Effector memory CD8-positive, alpha-beta T cell (primary cell): ENCODE measurements at places on chromosomes 2 and 18.

GRCh38 chr2:126802316-126802715, 96.4 kb upstream of the TEX51 start:
- no peak for DNase-seq

DNA sequence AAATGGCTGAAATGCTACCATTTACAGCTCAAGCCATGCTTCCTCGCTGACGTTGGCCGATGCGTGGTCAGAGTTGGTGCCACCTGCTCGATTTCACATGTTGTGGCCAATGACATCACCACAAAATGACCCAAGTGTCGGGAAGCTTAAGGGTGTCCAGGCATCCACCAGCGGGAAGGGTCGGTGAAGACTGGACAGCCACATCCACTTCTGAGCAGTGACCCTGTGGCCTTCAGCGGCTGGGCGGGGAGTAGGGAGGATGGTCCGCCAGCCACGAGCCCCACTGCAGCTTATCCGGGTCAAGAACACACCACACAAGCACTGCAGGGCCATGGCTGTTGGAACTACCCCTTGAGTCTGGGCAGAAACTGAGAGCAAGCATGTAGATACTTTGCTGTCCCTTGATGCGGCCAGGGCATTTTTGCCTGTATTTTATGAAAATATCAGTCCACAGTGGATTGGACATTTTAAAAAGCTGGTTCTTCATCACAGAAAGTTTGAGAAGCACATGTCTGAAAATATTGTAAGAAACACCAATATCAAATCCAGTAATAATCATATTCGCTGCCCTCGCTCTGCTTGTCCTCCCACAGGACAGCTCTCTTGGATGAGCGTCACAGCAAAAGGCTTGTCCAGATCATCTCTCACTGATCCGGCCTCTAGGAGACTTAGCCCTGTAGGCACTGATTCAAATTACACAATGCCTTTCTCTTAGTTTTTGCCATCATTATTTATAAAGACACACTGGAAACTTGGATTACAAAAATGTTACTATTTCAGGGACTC, 174.0 kb downstream of the TWIST2 start:
- no peak for DNase-seq

GRCh38 chr18:52715991-52716390, 376.0 kb downstream of the DCC start:
- DNase-seq, result no peak

GRCh38 chr2:37358466-37358865, 14.0 kb downstream of the QPCT start:
- DNase-seq, result no peak

- no peak for DNase-seq
Measured at GRCh38 chr2:144454466-144455287, 65.2 kb downstream of the ZEB2 start.

DNA sequence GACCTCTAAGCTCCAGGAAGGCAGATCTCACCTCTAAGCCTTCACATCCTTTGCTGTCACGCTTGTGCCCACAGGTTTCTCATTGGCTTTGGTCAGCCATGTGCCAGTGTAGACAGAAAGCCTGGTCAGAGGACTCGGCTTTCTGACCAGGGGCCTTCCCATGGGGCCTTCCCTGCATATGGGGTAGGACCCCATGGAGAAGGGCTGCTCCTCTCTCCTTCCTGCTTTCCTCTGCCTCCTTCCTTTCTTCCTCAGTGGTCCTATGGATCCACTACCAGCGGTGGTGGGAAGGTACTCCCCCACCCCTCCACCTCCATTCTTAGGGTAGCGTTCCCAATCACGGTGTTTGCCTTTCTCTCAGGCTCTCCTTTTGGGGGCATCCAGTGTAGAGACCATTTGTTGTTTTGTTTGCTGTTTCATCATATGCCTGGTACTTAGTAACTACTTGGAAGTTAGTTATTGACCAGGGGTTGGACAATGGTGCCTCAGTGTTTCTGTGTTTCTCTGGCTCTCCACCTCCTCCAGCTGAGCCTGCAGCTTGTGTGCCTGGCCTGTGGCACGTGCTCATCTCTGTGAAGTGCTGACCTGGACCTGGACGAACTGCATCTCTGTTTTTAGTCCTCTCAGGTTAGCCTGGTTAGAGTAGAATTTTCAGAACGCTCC, 71.6 kb downstream of the ZNF407 start:
- DNase-seq, result no peak

GRCh38 chr2:119637371-119637770, 41.6 kb upstream of the TMEM177 start:
- no peak for DNase-seq
